Left renal cortex interstitium (tissue), 4 donors: ENCODE measurements at places on chromosomes 12 and 14.

DNA sequence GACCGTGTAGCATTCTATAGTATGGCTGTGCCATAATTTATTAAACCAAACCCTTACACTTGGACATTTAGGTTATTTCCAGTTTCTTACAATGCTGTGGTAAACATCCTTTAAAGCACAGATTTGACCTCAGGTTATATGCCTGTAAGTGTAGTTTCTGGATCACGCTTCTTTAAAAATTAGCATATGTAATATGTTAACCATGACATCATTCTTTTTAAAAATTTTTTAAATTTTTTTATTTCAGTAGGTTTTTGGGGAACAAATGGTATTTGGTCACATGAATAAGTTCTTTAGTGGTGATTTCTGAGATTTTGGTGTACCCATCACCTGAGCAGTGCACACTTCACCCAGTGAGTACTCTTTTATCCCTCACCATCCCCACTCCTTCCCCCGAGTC is 18.3 kb downstream of the SAMD4A start:
- no peak for DNase-seq

DNA sequence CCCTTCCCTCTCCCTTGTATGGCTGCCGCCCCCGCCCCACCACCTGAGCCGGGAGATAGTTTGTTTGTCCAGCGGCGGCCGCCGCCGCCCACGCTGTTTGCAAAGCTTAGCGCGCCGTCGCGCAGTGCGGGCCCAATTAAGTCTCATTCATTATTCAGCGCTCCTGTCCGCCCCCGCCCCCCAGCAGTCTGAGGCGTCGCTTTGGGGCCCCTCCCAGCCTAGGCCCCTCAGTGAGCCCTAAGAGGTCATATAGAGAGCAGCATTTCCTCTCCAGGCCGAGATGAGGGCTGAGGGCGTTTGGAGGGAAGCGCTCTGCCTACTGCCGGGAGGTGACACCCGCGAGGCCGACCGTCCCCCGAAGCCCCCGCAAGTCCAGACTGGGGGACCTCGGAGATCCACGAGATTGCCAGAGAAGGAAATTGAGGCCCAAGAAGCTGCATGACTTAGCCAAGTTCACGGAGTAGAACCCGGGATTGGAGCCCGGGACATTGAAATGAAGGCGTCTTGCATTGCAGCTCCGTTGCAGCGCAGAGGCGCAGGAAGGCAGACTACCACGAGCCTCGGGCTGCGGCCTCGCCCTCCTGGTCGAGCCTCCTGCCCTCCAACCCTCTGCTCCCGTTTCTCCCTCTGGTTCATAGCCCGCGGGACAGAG is at the start of gene DNAJC22:
Gene DNAJC22, plus strand, starts transcription at position 230 of the 652 bp plus-strand sequence. CDS start 1,985 bp downstream, outside the sequence.
- DNase-seq: no peak

GRCh38 chr12:126027825-126028224 is 962.6 kb downstream of the AACS start:
- DNase-seq: no peak

GRCh38 chr12:1878695-1879094 is 39.8 kb downstream of the CACNA2D4 start:
- no peak for DNase-seq

DNA sequence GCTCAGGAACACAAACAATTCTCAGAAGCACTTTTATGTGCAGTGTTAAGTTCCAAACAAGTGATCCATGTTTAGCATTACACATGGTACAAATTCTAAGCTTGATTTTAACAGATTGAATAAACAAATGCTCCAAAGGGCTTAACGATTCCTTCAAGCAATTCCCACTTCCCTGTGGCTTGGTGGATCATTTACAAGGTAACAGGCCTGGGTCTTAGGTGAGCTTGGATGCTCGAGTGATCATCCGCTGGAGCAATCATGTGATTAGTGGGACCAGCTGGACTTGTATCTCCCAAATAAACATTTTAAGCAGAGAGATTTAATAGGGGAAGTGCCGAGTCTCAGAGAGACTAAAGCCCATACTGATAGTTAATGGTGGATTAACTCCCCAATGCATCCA is 70.7 kb downstream of the CALM1 start:
- DNase-seq: no peak

DNA sequence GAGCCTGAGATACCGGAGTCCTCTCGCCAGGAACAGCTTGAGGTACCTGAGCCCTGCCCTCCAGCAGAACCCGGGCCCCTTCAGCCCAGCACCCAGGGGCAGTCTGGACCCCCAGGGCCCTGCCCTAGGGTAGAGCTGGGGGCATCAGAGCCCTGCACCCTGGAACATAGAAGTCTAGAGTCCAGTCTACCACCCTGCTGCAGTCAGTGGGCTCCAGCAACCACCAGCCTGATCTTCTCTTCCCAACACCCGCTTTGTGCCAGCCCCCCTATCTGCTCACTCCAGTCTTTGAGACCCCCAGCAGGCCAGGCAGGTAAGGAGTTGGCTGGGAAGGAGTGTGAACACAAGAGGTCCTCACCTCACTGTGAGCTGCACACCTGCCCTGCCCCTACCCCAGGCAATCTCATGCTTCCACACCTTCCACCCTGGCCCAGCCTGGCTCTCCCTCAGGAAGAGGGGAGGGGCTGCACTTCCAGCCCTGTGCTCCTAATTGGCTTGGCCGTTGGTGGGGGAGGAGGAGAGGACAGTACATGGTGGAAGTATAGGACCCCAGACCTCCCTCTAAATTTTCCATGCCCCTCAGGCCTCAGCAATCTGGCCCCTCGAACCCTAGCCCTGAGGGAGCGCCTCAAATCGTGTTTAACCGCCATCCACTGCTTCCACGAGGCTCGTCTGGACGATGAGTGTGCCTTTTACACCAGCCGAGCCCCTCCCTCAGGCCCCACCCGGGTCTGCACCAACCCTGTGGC is 6.2 kb downstream of the C1QL4 start:
- DNase-seq: no peak

- DNase-seq: no peak
These were observed 322.2 kb downstream of the AEBP2 start for GRCh38 chr12:19761463-19761862.

DNA sequence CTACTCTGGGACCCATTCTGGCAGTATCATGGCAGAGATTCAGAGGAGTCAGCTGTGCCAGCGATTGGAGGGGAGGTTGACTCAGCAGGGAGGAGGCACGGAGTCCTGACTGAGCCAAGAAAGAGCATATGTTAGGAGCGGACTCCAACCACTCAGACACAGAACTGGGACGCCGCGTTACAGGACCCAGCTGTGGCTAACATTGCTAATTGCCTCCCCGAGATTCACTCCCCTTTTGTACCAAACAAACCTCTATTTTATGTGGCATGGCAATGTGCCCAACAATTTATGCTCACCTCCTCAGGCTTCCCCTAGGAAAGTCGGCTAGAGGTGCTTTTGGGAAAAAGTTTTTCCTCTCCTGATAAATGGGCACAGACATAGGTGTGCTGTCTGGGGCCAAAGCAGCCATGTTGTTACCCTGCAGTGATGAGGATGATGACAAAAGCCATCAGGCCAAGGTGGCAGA is 15.2 kb upstream of the CLIP1 start:
- DNase-seq: no peak

GRCh38 chr12:114692186-114693058 is 8.4 kb upstream of the TBX3 start:
- DNase-seq: no peak

- DNase-seq: no peak
These were observed 29.3 kb downstream of the ACTR6 start for GRCh38 chr12:100229876-100230275.

DNA sequence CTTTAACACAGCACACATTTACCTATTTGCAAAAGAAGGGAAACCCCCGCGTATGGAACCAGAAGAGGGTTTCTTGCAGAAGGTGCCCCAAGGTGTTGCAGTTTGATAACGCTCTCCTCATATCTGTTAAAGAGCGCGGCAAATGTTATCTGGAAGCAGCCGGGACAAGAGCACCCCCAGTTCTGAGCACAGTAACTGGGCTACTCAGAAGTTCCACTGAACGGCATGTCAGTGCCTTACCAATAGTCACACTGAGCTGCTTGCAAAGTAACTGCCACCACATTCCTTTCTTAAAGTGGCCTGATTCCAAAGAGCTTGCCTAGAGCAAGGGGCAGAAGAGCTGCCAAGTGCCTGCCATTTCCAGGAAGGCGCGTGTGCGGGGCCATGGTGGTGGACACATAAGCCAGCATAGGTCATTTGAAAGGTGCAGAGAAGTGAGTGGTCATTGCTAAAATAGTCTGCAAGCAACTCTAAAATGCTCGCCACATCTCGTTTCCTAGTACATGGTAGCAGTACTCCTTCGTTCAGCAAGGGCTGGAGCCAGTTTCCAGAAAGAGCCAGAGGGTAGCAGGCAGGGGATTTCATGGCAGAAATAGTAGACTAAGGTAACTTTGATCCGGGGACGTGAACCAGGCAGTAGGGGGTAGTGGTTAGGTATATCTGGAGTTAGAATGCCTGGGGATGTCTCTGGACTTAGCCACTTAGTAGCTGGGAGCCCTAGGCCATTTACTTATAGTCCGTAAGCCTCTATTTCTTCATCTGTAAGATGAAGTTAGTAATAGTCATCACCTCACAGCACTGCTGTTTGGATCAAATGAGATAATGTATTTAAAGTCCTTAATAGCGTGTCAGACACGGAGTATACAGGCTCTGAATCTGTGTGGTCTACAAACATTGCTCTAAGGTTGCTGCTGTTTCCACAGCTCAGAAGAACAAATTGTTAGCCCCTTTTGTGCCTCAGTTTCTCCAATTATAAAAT is 37.6 kb downstream of the SPTB start:
- DNase-seq: no peak

- no peak for DNase-seq
These were observed 11.5 kb downstream of the ARHGEF40 start for GRCh38 chr14:21081521-21082142.

GRCh38 chr12:32031109-32031508 is 71.9 kb downstream of the RESF1 start:
- no peak for DNase-seq

DNA sequence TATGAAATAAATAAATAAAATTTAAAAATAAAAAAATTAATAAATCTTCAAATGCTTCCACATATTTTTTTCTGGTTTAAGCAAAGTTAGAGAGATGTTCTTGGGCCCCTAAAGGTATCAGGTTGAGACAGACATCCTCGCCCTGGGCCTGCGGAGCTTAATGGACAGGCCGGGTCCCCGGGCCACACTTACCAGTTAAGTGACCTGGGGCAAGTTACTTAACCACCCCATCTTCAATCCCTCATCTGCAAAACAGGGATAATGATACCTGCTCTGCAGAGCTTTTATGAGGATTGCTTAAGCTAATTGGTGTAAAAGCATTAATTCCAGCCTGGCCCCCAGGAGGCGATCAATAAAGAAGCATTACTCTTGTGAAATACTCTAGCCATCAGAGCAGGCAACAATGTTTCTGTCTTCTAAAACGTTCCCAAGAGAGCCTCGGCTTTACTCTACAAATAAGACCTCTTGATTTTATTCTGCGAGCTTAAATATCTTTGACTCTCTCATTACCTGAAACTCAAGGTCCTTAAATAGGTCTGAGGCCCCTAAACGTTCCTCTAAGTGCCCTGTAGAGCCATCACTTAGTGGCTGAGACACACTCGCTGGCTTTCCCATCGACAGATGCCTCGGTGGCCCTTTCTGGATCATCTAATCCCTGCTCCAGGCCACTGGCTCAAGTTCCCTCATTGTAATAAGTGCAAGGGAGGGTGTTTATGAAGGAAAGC is 81.1 kb upstream of the DIO3 start:
- no peak for DNase-seq

GRCh38 chr12:69844836-69845235 is 19.8 kb downstream of the MYRFL start:
- no peak for DNase-seq

GRCh38 chr12:8991371-8992345 is 2.3 kb downstream of the KLRG1 start:
- DNase-seq: no peak

DNA sequence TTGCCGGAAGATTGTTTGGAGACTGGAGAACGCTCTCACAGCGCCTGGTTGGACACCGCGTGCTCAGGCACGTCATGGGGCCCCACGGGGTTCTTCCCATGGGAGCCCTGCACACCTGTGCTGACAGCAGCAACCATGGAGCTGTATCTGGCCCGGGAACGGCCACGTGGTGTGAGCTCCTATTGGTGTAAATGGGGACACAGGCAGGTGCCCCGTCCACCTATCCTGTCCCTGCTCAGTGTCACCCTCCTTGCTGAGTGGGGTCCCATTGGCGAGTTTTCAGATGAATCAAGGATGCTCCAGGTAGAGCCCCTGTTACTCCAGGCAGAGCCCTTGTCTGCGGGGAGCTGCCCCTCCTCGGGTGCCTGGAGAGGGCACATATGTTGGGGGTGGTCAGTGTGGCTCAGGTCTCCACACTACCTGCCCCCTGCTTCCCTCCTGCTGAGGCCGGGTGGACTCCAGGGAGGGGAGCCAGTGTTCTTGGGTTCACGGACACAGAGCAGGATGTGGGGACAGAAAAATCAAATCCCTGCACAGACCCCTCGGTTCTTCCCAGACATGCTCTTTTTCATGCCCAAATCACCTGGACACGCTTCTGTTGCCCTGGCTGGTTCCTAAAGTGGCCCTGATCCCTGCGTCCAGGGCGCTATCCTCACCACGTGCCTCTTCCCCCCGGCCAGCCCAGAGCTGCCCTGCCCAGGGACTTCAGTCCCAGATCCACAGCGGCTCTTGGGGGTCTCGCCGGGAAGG is 250.1 kb downstream of the ADGRD1 start:
- no peak for DNase-seq

- no peak for DNase-seq
These were observed 75.0 kb upstream of the HIF1A start for GRCh38 chr14:61620130-61620946.

- DNase-seq: no peak
These were observed 30.3 kb downstream of the SSH1 start for GRCh38 chr12:108826807-108827721.

- no peak for DNase-seq
These were observed 9.5 kb upstream of the NYNRIN start for GRCh38 chr14:24389226-24389848.

DNA sequence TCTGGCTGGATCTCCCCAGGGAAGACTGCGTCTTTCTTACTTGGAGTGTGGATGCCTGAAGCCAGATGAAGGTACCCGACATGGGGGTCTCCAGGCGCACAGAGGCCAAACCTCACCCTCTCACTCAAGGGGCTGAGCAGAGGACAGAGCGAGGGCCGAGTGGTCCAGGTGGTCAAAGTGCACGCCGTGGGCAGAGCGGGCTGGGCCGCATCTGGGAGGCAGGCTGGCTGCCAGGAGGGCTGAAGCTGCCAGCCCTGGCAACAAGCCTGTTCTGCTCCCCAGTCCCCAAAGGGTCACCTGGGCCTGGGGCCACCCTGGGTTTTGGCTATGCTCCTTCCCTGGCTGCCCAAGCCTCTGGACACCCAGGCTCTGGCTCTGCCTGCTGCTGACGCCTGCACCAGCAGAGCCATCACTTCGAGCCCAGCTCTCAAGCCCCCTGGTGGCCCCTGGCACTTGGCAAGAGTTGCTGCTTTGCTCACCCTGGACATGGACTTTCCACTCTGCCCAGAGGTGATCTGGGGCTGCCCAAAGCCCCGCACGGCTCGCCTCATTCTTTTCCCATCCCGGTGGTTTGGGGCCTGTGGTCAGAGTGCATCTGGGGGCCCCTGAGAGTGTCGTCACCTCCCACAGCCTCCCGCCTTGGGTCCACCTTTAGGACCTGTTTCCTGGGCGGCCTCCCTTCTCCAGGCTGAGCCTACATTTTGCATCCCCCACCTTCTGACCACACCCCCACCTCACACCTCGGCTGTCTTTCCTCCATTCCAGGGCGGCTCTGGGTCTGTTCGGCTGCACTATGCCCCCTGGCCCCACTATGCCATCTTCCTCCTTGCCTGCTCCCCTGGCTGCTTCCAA is 2.8 kb downstream of the ADSS1 start:
- DNase-seq: no peak
